SK-N-SH (cell line): ENCODE measurements at places on chromosomes 16 and 17. TPM values are rescaled to one million over a fixed set of nuclear protein-coding genes. Genes with fewer than 3 reads are reported as not detected.

The MT1A gene
- polyA plus RNA-seq, result 3.5 and 5.4 TPM in 2 replicates

DNA sequence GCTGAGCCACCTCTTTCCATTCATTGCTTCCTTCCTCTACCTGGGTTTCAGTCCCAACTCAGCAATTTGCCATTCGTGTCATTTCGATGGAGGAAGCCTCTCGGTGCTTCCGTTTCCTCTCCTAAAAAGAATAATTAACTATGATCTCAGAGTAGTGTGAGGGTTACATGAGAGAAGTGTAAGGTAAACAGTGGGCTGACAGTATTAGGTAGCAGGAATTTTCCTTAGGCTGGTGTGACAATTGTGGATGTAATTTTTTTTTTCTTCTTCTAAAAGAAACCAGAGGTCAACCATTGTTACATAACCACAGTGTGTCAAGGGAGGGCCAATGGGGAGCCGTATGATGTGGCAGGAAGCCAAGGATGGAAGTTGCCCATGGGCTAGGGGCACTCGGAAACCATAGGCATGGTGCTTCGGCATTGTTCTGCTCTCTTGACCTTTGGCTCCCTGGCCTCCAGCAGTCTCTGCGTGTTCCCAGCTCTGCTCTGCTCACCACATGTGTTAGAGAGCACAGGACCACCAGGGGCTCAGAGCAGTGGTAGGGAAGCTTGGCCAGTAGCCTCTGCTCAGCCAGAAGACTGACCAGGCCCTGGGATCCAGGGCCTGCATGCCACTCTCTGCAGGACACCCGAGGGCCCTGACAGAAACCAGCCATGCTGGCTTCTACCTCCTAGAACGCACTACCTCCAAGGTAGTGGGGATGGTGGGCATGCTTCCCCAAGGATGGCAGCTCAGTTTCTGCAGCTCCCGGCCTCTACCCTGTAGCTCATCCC is 2.0 kb upstream of the TOP2A start:
- peak; percentile 47 for DNase-seq
- no peaks in the 10 kb centered on the region for H3K36me3 ChIP-seq
- H3K4me1 ChIP-seq, result no peaks in the 10 kb centered on the region
- no peaks in the 10 kb centered on the region for H3K27me3 ChIP-seq
- H3K27ac ChIP-seq, result no peak overlapping the region

DNA sequence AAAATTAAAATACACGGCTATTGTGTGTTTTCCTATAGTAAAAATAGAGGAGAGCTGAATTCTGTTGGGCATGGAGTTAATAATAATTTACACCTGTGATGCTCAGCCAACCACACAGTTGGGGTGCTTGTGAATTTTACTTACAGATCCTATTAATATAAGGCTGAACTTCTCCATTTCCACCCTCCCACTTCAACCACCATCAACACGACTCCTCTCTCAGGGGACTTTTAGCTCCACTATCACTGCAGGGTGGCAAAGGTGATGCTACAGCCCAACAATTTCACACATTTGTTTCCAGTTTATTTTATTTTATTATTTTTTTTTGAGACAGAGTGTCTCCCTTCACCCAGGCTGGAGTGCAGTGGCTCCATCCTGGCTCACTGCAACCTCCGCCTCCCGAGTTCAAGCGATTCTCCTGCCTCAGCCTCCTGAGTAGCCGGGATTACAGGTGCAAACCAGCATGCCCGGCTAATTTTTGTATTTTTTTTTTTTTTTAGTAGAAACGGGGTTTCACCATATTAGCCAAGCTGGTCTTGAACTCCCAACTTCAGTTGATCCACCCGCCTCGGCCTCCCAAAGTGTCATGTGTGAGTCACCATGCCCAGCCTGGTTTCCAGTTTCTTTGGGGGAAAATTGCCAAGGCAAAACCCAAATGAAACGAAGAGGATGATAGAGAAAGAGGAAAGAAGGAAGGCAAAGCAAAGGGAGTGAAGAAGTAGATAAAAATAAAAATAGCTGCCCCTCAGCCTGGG is 57.9 kb downstream of the GNA13 start:
- no peak overlapping the region for H3K4me3 ChIP-seq
- H3K4me1 ChIP-seq, result no peaks in the 10 kb centered on the region
- DNase-seq, result no peak
- H3K36me3 ChIP-seq, result no peaks in the 10 kb centered on the region
- H3K27ac ChIP-seq, result no peak overlapping the region

DNA sequence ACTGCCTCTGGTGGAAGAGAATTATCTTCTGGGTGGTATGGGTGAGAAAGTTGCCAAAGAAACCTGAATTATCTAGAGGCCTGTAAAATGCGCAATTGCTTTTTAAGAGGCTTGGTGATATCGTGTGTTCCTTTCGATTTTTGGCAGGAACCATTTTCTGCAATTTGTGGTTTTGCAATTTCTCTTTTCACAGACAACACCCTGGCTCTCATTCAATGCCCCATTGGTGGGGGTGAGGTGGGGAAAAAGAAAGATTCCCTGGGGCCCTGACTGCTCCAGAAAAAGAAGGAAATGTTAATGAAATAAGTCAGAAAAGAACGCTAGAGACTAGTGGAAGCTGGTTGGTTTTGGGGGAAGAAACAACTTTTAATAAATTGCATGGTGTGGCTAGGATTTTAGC is 77.4 kb downstream of the ANKFN1 start:
- no peak overlapping the region for H3K27ac ChIP-seq
- H3K36me3 ChIP-seq, result no peaks in the 10 kb centered on the region
- no peak for DNase-seq
- no peak overlapping the region for H3K4me3 ChIP-seq
- H3K4me1 ChIP-seq, result no peaks in the 10 kb centered on the region

- H3K4me3 ChIP-seq, result no peak overlapping the region
- H3K27ac ChIP-seq, result no peak overlapping the region
- H3K27me3 ChIP-seq, result no peaks in the 10 kb centered on the region; the same call in 1 of the 2 replicates
- H3K36me3 ChIP-seq, result no peaks in the 10 kb centered on the region
- DNase-seq, result no peak
These were observed 36.2 kb downstream of the C16orf82 start for GRCh38 chr16:27102701-27103575.

The FAM117A gene
- 7.8 and 9.0 TPM in 2 replicates for polyA plus RNA-seq

The NKIRAS2 gene
- polyA plus RNA-seq, result 89.8 and 91.8 TPM in 2 replicates

GRCh38 chr17:74037320-74037719 is 166.2 kb upstream of the RPL38 start:
- no peaks in the 10 kb centered on the region for H3K27me3 ChIP-seq
- DNase-seq, result peak; percentile 66
- H3K4me3 ChIP-seq, result no peak overlapping the region
- H3K4me1 ChIP-seq, result peaks cover 1% of the 10 kb centered on the region; the same call in 1 of the 2 replicates

The SLC5A10 gene
- polyA plus RNA-seq, result not detected in 2 replicates

The DRC3 gene
- polyA plus RNA-seq, result 3.6 and 5.5 TPM in 2 replicates

- H3K4me3 ChIP-seq, result no peak overlapping the region
- H3K4me1 ChIP-seq, result no peaks in the 10 kb centered on the region
- H3K27ac ChIP-seq, result peak overlapping the region; percentile 86
- H3K36me3 ChIP-seq, result no peaks in the 10 kb centered on the region
- H3K27me3 ChIP-seq, result no peaks in the 10 kb centered on the region
These were observed 14.0 kb upstream of the CYB5B start for GRCh38 chr16:69410219-69410990.

The KRTAP9-4 gene
- not detected in 2 replicates for polyA plus RNA-seq

DNA sequence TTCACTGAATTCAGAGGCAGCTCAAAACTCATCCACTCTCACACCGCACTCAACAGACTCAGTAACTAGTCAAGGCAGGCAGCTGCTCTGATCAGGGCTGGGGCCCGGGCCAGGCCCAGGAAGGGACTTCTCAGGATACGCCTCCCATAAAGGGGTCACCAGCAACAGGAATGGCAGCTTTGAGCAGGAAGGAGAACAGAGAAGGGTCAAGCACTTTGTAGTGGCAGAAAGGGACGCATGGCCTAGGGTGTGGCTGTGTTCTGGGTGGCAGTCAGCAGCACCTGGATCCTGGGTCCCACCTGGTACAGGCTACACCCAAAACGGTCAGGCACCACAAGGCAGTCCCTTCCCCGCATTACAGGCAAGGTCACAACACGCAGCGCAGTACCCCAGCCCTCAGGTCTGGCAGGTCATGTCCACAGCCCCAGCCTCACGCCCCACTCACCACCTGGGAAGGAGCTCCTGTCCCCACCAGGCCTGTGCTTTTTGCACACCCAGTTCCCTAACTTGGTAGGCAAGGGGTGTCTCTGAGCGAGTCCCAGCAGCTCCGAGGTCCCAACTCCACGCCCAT is 99.7 kb downstream of the ZNF778 start:
- no peaks in the 10 kb centered on the region for H3K36me3 ChIP-seq
- DNase-seq, result no peak
- no peak overlapping the region for H3K4me3 ChIP-seq
- peaks cover 59% of the 10 kb centered on the region; the same call in 1 of the 2 replicates for H3K4me1 ChIP-seq

- H3K27me3 ChIP-seq, result peaks cover 10% of the 10 kb centered on the region; the same call in 1 of the 2 replicates
- DNase-seq, result no peak
- no peak overlapping the region for H3K27ac ChIP-seq
- H3K4me1 ChIP-seq, result peaks cover 8% of the 10 kb centered on the region; the same call in 1 of the 2 replicates
These were observed 908 bp downstream of the CALB2 start for GRCh38 chr16:71359431-71359830.

GRCh38 chr16:31134625-31135534 is 647 bp downstream of the PRSS8 start:
- H3K4me3 ChIP-seq, result no peak overlapping the region
- no peaks in the 10 kb centered on the region for H3K27me3 ChIP-seq
- H3K27ac ChIP-seq, result no peak overlapping the region
- no peak for DNase-seq

DNA sequence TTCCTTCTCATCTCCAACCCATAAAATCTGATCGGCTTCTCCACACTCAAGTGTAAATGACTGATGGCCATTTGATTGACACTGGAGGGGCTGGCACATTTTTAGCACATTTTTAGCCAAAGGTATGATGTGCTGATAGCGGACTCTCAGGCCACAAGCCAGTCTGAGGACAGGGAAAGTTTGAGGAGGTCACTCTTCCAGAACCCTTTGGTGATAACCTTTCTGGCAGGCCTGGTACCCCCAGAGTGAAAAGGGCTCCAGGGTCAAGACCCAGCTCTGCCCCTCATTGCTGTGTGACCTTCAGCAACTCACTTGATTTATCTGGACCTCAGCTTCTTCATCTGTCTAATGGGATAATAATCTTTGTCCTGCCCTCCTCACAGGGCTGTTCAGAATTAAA is 1.7 kb upstream of the NLRC5 start:
- no peaks in the 10 kb centered on the region for H3K36me3 ChIP-seq
- no peak overlapping the region for H3K4me3 ChIP-seq
- H3K4me1 ChIP-seq, result peaks cover 19% of the 10 kb centered on the region; the same call in 1 of the 2 replicates
- no peaks in the 10 kb centered on the region for H3K27me3 ChIP-seq
- DNase-seq, result no peak
- no peak overlapping the region for H3K27ac ChIP-seq

- peaks cover 6% of the 10 kb centered on the region; the same call in 1 of the 2 replicates for H3K4me1 ChIP-seq
- H3K36me3 ChIP-seq, result no peaks in the 10 kb centered on the region
- peak; percentile 70 for DNase-seq
- H3K4me3 ChIP-seq, result peak overlapping the region; percentile 64
- H3K27ac ChIP-seq, result no peak overlapping the region
These were observed 1.9 kb downstream of the CIITA start for GRCh38 chr16:10878644-10879501.

The CDH5 gene
- polyA plus RNA-seq, result not detected in 2 replicates

The TEKT5 gene
- not detected in 2 replicates for polyA plus RNA-seq

- DNase-seq, result no peak
- H3K4me1 ChIP-seq, result peaks cover 4% of the 10 kb centered on the region; the same call in 1 of the 2 replicates
- H3K27me3 ChIP-seq, result no peaks in the 10 kb centered on the region
- H3K4me3 ChIP-seq, result no peak overlapping the region
- H3K36me3 ChIP-seq, result no peaks in the 10 kb centered on the region
- no peak overlapping the region for H3K27ac ChIP-seq
These were observed 55.8 kb downstream of the CDRT4 start for GRCh38 chr17:15411384-15412198.

The LGALS9 gene
- 0.21 and 0.37 TPM in 2 replicates for polyA plus RNA-seq
